Stimulated activated CD8-positive, alpha-beta memory T cell treated with anti-CD3 and anti-CD28 coated beads, Interleukin-7, amount 100 ng/mL, for 1 hour (primary cell): ENCODE measurements at places on chromosomes 3 and 15.

GRCh38 chr15:44711743-44712345 is 527 bp downstream of the B2M start:
- DNase-seq: peak; percentile 41

- no peak for DNase-seq
These were observed 15.3 kb downstream of the NR2F2 start for GRCh38 chr15:96345560-96346399.

DNA sequence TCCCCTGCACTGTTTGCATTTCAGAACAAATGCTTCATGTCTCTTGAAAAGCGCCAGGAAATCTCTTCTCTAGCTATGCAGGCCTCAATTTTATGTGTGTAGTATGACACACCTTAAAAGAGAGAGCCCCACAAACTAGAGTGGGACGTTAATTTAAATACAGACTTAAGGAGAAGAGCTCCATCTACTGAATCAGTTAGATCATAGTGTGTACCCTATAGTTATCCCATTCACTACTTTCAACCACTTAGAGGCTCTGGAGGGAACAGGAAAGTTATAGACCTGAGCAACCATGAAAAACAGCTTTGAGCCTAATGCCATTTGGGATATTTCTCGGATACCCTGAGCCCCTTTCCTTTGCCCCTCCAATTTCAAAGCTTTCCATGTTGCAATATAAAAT is 153.7 kb downstream of the TIGIT start:
- DNase-seq: no peak

GRCh38 chr3:8607234-8608040 is 37.2 kb downstream of the SSUH2 start:
- no peak for DNase-seq

GRCh38 chr3:11136116-11136515 is 18.2 kb upstream of the HRH1 start:
- no peak for DNase-seq

- DNase-seq: no peak
These were observed 2.5 kb upstream of the FSIP1 start for GRCh38 chr15:39785139-39785538.

DNA sequence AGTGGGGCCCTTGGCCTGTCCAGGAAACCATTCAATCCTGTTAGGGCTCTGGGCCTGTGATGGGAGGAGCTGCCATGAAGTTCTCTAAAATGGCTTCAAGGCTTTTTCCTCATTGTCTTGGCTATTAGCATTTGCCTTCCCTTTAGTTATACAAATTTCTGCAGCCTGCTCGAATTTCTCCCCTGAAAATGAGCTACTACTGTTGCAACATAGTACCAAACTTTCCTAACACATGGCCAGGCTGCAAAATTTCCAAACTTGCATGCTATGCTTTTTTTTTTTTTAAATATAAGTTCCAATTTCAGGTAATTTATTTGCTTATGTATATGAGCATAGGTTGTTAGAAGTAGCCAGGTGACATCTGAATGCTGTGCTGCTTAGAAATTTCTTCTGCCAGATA is 560.8 kb upstream of the TBL1XR1 start:
- DNase-seq: no peak

DNA sequence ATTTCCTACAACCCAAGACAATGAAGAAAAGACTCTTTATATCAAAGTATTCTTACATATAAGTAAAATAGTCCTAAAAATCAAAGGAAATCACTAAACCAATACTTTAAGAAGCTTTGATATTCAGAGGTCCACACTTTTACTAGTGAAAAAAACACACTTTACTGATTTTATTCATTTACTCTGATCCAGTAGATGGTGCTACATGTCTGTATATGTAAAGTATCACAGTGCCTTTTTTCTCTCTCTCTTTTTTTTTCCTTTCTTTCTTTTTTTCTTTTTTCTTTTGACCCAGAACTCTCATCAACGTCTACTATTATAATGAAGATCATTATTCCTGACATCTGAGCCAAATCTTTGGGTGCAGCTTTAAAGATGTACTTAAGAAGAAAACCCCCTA is 10.8 kb upstream of the CCDC39 start:
- DNase-seq: no peak

- no peak for DNase-seq
These were observed 137.2 kb upstream of the SUCLG2 start for GRCh38 chr3:67791620-67792019.

DNA sequence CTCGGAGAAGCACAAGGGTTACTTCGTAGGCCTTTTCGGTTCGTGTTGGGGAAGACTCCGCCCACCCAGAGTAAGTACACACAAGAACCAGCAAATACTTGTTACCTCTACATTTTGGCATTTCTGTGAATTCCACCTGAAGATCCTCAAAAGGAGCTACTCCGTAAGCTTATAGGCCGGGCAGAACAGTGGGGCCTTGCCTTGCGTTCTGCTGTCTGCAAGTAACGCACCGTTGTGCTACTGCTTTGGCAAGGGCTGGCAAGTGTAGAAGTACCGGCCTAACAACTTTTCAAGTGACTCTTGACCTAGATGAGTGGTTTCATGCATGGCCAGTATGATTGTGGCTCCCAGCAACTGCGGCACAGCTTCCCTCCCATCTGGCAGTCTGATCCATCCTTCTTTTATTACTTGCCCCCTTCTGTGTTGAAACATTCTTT is 6.4 kb upstream of the DNAAF4 start:
- no peak for DNase-seq

DNA sequence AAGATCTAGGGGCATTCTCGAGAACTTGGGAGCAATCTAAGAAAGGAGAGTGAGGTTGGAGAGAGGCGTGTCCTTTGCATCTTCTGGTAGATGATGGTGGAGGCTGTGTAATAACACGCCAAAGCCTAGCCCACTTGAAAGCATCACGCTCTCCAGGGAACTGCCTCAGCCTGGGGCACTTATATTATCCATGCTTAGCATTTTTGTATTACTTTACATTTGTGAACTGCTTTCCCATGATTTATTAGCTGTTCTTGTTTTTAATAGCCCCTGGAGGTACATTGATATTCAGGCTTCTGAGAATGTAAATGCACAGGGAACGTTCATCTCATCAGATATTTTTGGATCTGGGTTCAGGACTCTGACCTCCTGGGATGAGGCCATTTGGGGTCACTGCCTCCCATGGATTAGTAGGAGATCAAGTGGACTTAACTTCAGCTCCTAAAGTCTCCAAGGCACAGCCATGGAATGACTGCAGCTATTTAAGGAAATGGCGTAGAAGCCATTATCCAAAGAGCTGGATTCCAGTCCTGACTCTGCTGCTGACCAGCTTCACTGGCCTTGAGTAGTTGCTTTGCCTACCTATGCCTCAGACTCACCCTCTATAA is 124.9 kb downstream of the LPP start:
- DNase-seq: no peak

DNA sequence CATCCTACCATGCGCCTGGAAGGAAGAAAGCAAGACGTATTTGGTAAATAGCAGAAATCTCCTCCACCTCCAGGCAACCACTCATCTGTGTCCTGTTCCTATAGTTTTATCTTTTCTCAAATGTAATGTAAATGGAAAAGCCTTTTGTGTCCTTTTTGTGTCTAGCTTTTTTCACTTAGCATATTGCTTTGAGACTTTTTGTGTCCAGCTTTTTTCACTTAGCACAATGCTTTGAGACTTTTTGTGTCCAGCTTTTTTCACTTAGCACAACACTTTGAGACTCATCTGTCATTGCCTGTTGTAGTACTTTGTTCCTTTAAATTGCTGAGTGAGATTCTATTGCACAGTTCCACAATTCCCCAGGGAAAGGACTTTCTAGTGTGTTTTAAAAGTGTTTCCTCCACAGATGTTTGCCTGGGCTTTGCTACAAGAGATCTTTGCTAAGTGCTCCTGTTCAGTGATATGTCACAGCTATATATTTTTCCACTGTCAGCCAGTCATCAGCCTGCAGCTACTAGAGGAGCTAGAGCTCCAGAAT is 27.9 kb upstream of the MUC13 start:
- DNase-seq: no peak

DNA sequence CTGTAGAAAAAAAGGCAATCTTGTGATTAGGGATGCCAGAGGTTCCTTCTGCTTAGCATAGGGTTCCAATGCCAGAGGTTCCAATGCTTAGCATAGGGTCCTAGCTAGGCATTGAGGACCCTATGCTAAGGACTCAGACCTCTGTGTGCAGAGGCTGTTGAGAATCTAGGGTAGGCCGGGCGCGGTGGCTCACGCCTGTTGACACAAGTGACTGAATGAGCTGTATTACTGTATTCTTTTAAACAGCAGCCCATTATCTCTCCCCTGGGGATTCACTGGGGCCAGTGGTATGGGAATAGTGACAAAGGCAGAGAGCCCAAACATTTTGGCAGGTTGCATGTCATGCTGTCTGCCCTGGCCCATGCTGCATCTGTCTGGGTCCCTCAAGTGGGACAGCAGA is 16.2 kb downstream of the PAK6 start:
- no peak for DNase-seq

GRCh38 chr3:108328821-108329486 is 32.6 kb downstream of the HHLA2 start:
- no peak for DNase-seq

DNA sequence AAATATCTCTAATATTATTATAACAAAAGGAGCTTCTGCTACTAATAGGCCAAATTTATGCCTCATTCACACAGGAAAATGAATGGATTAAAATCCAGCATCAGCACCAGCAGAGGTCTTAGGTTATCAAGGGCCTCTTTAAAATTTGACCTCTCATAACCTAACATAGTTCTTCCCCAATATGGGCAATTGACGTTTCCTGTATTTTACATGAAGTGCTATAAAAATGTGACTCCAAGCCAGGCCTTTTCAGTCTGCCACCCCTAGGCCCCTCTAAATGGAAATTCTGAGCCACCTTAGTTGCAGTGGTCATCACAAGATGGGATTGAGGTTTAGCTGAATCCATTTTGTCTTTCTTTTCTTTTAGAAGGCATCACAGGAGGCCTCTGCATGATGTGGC is 70.1 kb downstream of the CASR start:
- no peak for DNase-seq

GRCh38 chr3:130557336-130558035 is 40.5 kb downstream of the COL6A6 start:
- no peak for DNase-seq

DNA sequence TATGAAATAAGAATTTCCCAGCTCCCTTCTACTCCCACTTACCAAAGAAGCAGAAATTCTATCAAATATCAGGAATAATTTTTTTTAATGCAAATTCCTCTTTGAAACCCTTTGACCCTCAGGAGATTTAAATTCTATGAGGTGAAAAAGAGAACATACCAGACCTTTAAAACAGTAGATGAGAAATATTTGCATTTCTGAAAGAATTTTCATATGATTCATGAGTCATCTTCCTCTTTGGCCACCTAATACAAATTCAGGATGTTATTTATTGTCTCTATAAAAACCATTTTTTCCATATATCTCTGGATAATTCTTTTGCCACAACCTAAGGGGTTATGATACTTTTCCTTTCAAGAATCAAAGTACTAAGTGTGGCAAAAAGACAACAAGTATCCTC is 67.3 kb upstream of the ST3GAL6 start:
- DNase-seq: no peak

GRCh38 chr3:5645692-5646410 is 458.3 kb downstream of the EDEM1 start:
- DNase-seq: no peak

DNA sequence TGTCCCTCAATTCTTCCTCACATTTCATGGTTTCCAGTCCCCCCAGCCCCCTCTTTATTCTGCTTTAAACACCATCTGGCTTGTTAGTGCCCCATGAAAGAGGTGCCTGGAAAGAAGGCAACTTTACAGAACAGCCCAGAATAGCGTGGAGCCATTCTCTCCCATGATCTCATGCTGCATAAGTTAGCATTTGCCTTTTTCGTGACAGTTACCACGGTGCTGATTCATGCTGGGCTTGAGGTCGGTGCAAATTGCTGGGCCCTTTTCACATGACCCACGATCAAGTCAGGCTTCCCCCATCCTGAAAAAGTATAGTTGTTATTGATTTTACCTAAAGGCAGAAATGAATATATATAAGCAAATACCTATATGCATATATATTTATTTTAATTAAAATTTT is 29.6 kb downstream of the SQOR start:
- DNase-seq: no peak

DNA sequence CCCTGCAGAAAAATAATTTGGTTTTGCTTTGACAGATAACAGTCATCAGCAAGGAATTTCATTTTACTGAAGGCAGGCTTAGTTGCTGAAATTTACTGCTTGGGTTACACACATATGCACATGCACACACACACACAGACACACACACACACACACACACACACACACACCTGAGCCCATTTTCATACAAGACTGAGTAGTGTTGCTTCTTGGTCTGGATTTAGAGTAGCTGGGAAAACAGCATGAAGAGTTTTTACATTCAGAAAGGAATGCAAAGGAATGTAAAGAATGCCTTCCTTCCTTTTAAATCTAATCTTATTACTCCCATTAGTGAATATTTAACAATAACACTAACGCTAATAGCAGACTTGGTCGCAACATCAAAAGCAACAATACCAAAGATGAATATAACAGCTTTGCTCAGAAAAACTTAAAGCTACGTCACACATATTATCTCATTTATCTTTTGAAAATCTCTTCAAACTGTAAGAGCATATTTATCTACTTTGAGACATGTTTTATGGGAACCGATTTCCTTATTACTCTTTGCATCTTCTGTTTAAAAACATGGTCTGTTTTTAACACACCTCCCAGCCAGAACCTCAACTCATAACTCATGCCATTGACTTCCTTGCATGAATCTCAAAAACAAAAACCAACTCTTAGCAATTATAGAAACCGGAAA is 32.5 kb downstream of the RFTN1 start:
- no peak for DNase-seq

DNA sequence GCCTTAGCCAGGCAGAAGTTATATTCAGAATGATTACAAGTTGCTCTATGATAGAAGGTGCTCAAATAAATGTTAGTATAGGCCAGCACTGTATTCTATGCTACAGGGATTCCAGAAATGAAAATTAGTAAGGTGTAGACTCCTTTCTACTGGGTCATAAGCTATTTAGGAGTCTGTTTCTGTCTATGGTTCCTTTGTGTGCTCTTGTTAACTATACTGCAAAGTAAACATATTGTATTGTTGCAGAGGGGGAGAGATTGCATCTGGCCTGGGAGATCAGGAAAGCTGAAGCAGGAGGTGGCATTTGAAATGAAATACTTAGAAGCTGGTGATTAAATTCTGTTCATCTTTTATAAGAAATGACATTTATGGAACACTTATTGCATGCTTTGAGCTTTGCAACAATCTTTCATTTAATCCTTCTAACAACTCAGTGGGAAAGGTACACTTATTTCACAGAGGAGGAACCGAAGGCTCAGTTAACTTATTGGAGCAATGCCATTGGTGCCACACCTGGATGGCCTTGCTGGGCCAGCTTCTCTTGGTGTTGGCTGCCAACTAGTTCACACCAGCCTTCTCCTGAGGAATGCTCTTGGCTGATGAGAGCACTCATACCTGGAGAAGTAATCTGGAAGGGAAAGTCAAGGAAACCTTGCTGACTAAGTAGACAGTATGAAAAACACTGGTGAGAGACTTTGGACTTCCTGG is 39.1 kb downstream of the ABHD5 start:
- no peak for DNase-seq

GRCh38 chr15:37359893-37360290 is 259.5 kb upstream of the MEIS2 start:
- DNase-seq: no peak

- DNase-seq: peak; percentile 8
These were observed 165.2 kb upstream of the UMPS start for GRCh38 chr3:124565013-124565412.
